ENCODE measurements at places on chromosomes 6 and 20.

GRCh38 chr20:1832634-1833033, 62.6 kb upstream of the SIRPA start:
- DNase-seq = no peak

GRCh38 chr6:125989631-125990030, 3.3 kb downstream of the TRMT11 start:
- no peak for DNase-seq

GRCh38 chr6:37280162-37280887, 22.4 kb upstream of the TMEM217 start:
- DNase-seq = no peak

- DNase-seq = peak; percentile 58
Measured at GRCh38 chr6:130223508-130223907, 757 bp upstream of the SAMD3 start.

GRCh38 chr6:143539106-143539505, 27.6 kb upstream of the FUCA2 start:
- no peak for DNase-seq

GRCh38 chr20:61749406-61750075, 316.1 kb downstream of the TAF4 start:
- no peak for DNase-seq

DNA sequence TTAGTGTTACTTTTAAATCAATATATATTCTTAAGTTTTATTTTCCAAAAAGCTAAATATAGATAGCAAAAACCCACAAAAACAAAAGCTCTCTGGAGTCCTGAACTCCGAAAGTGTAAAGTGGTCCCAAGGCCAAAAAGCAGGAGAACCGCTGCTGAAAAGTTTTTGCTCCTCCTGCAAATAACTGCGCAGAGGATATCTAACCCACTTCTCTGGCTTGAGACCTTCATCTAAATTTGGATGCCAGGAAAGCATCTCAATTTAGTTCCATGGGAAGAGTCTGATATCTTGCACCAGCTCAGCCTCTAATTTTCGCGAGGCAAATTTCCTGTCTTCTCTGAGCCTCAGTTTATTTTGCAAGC, 523 bp downstream of the MRPS10 start:
- no peak for DNase-seq

DNA sequence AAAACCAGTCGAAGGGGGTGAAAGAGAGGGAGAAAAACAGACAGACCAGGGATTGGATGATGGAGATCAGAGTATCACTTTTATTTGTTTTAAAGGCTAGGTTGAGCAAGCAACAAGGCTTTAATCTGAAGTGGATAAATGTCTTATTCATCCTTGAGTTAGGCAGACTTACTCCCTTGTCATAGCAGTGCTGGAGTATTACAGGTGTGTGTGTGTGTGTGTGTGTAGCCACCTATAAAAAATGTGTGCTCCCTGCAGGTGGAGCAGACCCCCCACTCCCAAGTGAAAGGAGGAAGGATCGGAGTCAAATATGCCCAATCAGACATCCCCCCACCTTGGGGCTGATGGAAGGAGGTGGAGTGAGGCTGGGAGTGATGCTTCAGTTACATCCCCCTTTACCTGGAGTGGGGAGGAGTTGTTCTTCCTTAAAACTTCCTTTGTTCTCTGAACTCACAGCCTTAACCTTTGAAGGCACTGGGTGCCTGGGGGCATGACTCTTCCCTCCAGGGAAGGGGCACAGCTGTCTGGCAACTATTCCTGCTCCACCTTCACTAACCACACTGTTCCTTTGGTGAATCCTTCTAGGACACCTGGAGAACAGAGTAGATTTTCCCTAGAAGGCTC, 27.3 kb downstream of the PTK7 start:
- no peak for DNase-seq

DNA sequence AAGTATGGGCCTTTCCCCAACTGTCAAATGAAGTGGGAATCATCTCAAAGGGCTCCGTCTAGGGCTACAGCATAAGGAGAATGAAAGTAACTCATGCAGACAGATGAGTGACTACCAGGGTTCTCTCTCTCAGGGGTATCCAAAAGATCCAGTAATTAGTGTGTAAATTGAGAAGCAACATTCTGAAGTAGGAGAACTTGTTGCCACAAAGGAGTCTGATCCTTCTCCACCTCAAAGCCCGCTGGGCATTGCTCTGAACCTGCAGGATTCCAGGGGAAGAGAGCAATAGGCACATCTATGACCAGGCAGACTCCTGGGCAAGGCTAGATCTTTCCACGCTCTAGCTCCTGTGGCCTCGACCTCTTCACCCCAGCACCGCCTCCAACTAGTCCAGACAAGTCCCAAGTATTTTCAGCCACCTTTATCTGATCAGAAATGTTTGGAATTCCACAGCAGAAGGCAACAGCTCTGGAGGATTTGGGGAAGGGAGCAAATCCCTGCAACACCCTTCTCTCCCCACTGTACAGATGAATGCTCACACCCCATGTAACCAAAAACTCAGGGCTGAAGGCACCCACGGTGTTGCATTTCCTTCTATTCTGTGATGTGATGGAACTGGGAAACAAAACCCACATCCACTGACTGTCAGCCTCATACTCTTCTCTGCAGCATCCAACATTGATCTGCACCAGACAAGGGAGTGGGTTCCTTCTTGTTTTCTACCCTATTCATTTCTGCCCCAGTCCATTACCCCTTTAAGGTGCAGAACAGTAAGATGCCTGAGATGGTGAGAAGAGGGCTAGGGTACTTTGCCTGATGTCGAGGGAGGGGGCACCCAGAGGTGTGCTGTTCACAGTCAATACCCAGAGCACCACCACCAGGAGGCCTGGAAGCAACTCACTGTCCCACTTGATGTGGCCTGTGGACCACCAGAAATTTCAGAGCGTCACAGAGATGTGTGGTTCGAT, 41.0 kb downstream of the COX4I2 start:
- DNase-seq = no peak

GRCh38 chr6:15987569-15987968, 141.3 kb upstream of the MYLIP start:
- no peak for DNase-seq

GRCh38 chr6:78850621-78851020, 16.7 kb upstream of the IRAK1BP1 start:
- DNase-seq = no peak

DNA sequence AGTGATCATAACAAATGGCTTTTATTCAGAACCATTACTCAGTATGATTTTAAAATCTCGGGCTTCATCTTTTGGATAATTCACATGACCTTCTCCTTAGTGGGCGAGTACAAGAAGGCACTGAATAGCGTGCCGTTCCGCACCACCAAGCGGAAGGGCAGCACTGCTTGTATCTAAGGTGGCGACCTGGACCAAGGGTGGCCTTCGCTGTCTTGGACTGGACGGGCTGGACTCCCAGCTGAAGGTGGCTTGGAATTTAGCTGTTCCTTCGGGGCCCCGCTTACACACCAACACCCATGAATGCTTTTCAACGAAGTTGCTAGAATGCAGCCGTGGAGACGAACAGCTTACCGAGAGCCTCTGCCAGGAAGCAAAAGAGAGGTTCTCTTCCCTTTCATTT, 168.6 kb upstream of the AGPAT4 start:
- no peak for DNase-seq

- no peak for DNase-seq
Measured at GRCh38 chr6:157593596-157593995, 212.6 kb downstream of the ZDHHC14 start.

DNA sequence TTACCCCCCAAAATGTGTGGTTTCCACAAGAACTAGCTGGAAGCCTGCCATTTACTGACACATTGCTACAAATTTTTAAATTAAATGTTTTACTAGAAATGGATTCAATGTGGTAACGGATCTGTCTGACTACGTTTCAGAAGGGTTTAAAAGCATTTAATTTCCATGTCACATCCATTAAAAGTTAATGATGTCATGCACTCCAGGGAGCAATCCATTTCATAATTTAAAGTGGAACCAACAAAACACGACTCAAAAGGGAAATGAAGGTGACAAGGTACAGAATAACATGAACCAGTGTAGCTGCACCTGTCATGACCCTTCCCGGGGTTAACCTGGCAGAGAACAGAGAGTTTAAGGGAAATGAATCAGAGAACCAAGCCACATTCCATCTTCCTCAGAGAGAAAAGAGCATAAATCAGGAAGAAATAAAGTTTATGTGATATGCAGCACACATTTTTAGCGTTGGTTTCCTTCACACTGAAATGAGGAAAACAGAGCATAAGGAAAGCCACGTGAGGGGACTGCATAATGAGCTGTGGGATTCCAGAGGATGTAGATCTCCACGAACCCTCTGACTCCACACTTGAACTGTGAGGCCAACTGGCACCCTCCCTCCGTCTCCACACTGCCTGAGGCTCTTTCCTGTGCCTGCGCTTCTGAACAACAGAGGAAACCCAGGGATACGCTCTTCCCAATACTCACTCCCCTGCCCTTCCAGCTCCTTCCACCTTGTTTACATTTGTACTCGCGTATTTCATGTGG, 170.3 kb upstream of the AHI1 start:
- DNase-seq = no peak

DNA sequence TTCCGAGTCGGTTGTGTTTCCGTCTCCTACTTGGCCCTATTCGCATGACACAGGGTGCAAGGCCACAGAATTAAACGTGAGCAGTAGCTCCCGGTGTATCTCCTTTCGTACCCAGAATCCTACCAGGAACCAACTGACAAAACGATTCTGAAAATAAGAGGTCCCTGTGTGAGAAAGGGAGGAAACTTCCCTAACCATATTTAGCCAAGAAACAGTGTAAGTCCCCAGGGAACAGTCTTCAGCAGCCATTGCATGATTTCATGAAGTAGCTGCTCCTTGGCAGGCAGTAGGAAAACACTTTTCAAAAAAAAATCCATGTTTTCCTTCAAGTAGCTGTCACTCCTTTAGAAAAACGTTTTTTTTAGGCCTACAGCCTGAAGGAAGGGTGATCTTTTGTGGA, 46.9 kb downstream of the PDE10A start:
- DNase-seq = no peak

GRCh38 chr20:20993372-20993771, 112.8 kb downstream of the LINC00237 start:
- DNase-seq = no peak

DNA sequence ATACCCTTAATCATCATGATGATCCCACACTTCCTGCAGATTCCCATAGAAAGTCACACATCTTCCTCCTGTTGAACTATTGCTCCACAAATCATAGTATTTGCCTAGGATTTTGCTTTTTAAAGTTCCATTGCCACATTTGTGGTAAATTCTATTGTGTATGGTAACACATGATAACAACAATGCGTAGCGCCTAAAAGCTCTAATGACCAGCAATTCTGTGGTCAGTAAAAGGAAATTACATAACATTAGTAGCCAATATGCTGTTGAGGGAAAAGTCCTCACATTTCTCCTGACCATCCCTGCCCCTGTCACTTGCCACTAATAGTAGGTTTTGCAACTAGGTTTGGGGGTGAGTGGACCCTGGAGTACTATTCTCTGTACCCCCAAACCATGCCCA, 31.8 kb upstream of the PDE7B start:
- no peak for DNase-seq

DNA sequence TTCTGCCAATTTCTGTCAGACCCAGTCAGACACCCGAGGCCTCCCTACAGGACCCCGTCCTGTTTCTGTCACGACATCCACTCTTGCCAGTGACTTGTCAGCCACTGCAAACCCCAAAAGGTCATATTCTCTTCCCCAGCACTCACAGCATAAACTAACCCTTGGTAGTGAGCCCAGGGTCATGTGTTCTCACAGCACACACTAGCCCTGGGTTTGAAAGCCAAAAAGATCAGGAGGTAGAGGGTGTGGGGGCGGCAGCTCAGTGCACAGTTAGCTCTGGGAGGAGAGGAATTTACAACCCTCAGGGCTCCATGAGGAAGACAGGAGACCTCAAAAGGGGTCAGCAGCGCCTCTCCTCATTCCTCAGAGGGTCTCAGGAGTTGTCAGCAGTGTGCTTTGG, 9.9 kb upstream of the SNX9 start:
- no peak for DNase-seq

- no peak for DNase-seq
Measured at GRCh38 chr20:1568163-1568490, 10.6 kb upstream of the SIRPD start.

All from stimulated activated CD4-positive, alpha-beta T cell treated with anti-CD3 and anti-CD28 coated beads, Interleukin-15, amount 100 ng/mL, for 48 hours (primary cell).